ENCODE measurements at places on chromosomes 4 and X. TPM values are rescaled to one million over a fixed set of nuclear protein-coding genes. Genes with fewer than 3 reads are reported as not detected.

The ZNF595 gene
- 39.1 TPM for total RNA-seq

DNA sequence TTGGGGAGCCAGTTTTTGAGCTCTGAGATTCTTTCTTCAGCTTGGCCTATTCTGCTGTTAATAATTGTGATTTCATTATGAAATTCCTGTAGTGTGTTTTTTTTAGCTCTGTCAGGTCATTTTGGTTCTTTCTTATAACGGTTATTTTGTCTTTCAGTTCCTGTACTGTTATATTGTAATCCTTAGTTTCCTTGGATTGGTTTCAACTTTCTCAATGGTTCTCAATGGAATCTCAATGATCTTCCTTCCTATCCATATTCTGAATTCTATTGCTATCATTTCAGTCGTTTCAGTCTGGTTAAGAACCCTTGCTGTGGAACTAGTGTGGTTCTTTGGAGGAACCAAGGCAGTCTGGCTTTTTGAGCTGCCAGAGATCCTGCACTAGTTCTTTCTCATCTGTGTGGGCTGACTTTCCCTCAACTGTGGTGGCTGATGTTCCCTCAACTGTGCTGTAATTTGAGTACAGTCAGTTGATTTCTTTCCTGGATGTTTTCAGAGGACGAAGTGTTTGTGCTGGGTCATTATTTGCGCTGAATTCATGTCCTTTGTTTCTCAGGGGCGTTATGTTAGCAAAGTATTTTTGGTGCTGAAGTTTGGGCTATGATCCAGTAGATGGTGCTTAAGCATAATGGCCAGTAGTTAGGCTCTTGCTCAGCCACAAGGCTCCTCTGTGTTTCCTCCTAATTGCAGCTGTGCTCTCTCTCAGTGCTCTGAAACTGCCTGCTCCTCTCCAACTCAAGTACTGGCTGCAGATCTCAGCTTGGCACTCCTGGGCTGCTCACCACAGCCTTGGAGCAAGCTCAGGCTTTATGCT is 27.5 kb downstream of the ENPEP start:
- no peak for DNase-seq

- no peak for DNase-seq
Measured at GRCh38 chr4:15990570-15991285, 27.8 kb upstream of the FGFBP2 start.

GRCh38 chr4:147730333-147730732 is 1.6 kb upstream of the ARHGAP10 start:
- no peak for DNase-seq

- no peak for DNase-seq
Measured at GRCh38 chr4:122044501-122044900, 92.6 kb upstream of the TRPC3 start.

DNA sequence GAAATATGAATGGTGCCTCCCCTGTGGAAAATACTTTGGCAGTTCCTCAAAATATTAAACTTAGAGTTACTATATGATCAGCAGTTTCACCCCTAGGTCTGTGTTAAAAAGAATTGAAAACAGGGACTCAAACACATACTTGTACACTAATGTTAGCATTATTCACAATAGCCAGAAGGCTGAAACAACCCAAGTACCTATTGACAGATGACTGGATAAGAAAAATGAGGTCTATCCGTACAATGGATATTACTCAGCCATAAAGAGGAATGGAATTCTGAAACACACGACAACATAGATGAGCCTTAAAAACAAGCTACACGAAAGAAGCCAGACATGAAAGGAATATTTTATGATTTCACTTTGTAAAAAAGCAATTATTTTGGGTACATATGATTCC is 54.9 kb downstream of the PGRMC2 start:
- no peak for DNase-seq

DNA sequence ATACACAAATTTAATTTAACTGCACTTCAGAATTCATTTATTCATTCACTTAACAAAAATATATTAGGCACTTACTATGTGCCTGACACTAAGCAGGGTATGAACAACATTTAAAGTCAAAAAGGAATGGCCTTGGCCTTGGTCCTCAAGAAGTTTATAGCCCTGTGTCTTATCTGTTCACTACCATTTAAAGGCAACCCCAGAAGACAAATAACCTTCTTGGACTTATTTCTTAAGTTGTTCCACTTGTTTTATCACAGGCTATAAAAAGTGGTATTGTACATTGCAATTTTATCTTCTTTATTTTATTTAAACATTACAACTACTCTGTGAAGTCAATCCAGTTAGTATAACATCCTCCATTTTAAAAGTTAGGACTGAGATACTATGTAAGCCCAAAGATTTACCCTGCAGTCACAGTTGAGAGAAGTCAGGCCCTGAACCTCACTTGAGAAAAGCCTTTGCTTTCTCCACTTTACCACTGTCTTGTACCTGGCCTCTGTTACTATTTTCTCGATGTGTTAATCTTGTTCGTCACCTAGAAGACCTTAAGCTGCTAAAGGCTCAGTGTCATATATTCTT is 305.6 kb upstream of the DIPK2B start:
- DNase-seq: no peak

The SMIM10 gene
- not detected for total RNA-seq

The GRID2 gene
- total RNA-seq: not detected

The ZIC3 gene
- total RNA-seq: not detected

DNA sequence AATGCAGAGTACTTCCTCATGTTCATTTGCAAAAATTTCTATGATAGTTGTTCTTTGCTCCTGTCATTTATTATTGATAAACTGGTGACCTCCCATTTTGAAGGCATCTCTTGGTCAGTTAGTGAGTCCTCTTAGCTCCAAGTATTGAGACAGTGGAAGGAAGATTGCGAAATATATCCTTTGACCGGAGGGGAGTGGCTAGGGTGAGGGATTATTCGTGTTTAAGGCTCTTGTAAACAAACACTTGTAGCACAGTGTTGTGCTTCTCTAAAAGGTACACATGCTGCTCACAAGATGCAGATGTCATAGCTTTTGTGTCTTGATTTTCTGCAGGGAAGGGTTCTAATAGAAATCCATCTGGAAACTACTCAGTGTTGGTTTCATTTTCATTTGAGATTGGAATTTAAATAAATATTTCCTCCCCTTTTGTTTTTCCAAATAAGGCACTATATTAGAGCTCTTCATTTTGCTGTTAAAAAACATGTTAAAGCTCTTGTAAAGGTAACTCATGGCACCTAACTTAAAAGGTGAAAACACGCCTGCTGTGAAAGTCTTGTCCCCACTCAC is 21.8 kb downstream of the TXLNG start:
- no peak for DNase-seq

The MGAT4D gene
- total RNA-seq: not detected

- no peak for DNase-seq
Measured at GRCh38 chr4:177047851-177048174, 255.1 kb upstream of the VEGFC start.

DNA sequence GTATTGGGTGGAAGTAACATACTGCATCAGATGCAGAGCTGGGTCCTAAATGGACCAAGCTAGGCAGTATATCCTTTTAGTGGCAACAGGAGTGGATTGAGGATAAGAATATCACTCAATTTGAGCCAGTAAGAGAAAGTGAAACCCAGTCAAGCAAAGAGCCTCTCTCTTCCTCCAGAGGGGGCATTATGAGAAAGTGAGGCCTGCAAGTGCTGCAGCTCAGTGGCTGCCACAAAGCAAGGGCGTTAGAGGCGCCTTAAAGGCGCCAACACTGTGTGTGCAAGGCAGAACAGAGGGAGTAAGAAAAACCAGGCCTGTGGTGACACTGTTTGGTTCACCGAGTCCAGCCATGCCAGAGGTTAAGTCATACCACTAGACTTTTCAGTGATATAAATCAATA is 17.5 kb downstream of the STX18 start:
- peak; percentile 53 for DNase-seq

The CSN1S1 gene
- not detected for total RNA-seq

- DNase-seq: no peak
Measured at GRCh38 chrX:7119950-7120877, 27.3 kb upstream of the STS start.

- DNase-seq: no peak
Measured at GRCh38 chrX:122047261-122047660, 999.9 kb downstream of the GLUD2 start.

DNA sequence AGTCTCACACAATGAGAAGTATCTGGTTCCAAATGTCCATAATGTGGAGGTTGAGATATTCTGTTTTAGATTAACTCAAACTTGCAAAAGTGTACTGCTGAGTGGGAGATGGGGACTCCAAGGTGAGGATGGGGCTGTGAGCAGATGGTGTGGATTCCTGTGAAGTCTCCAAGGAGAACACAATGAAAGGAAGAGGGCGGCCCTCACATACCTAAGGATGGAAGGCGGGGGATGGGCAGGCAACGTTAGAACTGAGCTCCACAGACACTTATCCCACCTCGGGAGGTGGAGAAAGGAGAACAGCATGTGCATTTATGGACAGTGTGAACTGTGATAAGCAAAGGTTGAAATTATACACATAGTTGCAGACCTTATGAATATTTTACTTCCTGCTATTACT is 9.9 kb upstream of the SPATA4 start:
- no peak for DNase-seq

The GYPE gene
- 4.0 TPM for total RNA-seq

DNA sequence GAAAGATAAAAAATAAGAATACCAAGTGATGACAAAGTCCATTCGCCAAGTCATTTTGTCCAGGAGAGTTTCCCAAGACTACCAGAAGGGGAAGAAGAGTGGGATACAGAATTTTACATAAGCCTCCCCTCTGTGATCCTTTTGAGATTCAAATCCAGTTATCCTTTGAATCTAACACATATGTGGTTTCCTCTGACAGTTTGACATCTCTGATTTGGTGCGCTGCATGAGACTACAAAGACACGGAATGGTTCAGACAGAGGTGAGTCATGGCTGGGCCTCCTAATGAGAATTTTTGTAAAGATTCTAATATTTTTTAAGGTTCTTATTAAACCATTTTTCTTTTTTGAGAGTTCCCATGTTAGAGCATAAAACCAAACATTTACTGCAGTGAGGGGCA is 38.3 kb downstream of the SLC10A6 start:
- no peak for DNase-seq

All from Karpas-422 (cell line).